ENCODE measurements at places on chromosomes 6 and 20.

GRCh38 chr6:152146385-152146784 is 338.9 kb downstream of the ESR1 start:
- DNase-seq: no peak

DNA sequence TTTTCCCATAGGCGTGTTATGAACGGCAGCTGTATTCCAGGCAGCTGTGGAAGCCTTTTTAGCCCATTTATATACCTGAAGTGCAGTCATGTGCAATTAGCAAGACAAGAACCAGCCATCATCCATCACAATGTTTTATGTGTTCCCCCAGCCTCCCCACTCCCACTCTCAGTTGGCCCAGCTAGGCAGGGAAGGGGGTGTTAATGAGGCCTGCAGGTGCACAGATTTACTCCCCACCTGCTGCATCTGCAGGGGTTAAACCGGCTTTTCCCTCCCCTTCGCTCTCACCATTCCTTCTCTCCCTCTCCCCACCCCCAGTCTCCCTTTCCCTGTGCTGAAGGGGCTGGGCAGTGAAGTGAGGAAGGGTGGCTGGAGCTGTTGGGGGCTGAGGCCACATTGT is 149.8 kb upstream of the AKAP12 start:
- DNase-seq: no peak

DNA sequence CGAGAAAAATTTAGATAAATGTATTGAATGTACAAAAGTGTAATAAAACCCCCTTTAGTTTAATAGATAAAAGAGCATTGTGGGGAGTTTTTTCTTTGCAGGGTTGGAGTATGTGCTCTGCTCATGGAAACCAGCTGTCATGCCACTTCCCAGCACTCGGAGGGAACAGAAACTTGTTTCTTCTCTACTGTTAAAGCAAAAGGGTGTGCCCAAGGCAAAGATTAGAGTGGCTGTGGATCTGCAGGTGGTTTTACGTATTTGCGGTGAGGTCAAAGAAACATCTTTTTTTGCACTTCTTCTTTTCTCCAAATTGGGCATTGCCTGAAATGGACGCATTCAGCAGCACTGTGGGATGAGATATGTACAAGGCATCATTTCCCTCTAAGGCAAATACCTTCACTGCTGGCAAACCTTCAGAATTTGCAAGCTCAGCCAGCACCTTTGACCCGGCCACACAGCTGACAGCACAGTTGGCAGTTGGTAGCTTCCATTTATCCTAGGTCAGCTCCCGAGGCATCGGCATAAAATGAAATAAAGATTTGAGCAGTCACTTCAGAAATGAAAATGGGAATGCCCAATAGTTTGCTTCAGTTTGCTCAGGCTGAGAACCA is 178.4 kb upstream of the EYA4 start:
- DNase-seq: no peak

DNA sequence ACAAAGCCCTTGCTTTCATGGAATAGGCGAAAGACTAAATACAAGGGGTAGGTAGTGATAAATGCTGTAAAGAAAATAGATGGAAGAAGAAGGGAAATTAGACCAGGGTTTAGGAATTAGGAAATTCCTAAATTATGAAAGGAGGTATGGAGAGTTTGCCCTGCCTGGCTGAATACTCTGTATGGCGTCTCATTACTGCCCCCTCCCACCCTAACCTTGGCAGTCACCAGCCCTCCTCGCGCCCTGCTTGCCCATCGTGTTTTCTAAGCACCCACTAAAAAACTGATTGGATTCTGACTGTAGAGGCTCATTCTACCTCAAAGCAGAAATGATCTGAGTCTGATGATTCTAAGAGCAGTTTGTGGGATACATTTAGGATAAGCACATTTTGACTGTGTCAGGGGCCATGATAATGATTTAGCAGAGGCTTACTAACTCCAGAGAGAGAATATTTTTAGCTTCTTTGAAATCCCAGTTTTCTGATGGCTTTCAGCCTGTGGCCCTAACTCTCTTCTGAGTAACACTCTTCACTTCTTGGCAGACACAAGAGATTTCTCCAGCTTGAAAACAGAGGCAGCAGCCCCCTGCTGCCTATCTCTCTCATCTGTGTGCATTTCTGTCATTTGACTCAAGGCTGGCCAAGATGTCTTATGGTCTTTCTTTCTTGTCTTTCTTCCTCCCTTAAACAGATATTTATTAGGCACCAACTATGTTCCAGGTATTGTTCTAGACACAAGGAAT is 1.4 kb upstream of the CHD6 start:
- peak; percentile 26 for DNase-seq
